ENCODE measurements at places on chromosomes 5 and 9. TPM values are rescaled to one million over a fixed set of nuclear protein-coding genes. Genes with fewer than 3 reads are reported as not detected.

- no peak for DNase-seq
These were observed 346.9 kb downstream of the ZSWIM6 start for GRCh38 chr5:61678966-61679365.

SLC36A2 gene
- polyA plus RNA-seq, result not detected

IRX4 gene
- not detected for polyA plus RNA-seq

ISCA1 gene
- polyA plus RNA-seq, result 22.8 TPM

- DNase-seq, result peak; percentile 55
These were observed 524.7 kb downstream of the SPATA31D1 start for GRCh38 chr9:82513242-82513751.

GRCh38 chr9:2620919-2621721 is 467 bp upstream of the VLDLR start:
- peak; percentile 53 for DNase-seq

GRCh38 chr5:156314416-156314815 is 12.5 kb upstream of the SGCD start:
- no peak for DNase-seq

DNA sequence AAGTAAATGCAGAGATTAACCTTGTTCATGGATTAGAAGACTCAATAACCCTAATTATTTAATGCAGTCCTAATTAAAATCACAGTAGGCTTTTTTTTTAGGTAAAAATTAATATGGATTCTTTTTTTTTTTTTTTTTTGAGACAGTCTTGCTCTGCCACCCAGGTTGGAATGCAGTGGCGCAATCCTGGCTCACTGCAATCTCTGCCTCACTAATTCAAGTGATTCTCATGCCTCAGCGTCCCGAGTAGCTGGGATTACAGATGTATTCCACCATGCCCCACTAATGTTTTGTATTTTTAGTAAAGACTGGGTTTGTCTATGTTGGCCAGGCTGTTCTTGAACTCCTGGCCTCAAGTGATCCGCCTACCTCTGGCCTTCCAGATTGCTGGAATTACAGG is 40.6 kb downstream of the DENND4C start:
- DNase-seq, result no peak
